ENCODE measurements at places on chromosomes 7 and 10.

GRCh38 chr10:71358277-71358676 is 38.4 kb upstream of the CDH23 start:
- DNase-seq = no peak

- no peak for DNase-seq
These were observed 66.3 kb upstream of the CYTH3 start for GRCh38 chr7:6338551-6339274.

DNA sequence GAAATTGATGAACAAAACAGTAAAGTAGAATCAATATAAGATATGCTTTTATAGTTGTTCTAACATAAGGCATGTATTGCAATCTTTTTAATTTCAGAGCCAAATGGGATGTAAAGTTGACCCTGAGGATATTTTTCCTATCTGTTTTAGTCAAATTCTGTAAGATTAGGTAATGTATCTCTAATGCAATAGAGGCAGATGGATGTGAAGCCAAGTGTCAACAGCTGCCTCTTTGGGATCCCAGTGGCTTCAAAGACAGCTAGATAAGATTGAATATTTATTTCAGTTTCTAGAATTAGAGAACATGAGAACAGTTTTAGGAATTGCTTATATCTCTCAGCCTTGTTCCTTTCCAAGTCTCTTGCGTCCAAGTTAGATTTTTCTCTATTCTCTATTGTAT is 208.3 kb downstream of the DNAJB9 start:
- DNase-seq = no peak

- DNase-seq = no peak
These were observed 1055.1 kb downstream of the KCNMA1 start for GRCh38 chr10:76582531-76582930.

DNA sequence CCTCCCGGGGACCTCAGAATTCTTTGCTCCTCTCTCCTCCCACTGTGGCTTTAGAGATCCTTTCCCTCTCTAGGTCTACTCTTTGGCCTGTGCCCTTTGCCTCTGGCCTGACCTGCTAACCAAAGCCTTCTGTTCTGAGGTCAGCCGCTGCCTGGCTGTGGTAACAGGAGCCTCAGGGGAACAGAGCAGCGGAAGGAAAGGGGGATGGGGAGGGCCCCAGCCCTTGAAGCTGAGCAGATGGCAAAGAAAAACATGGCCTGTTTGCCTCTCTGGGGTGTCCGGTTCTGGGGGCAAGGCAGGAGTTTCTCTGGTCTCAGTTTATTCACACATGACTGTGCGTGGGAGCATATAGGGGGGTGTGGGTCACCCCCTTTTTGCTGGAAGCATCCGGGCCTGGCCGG is 28.2 kb downstream of the COL26A1 start:
- peak; percentile 77 for DNase-seq

DNA sequence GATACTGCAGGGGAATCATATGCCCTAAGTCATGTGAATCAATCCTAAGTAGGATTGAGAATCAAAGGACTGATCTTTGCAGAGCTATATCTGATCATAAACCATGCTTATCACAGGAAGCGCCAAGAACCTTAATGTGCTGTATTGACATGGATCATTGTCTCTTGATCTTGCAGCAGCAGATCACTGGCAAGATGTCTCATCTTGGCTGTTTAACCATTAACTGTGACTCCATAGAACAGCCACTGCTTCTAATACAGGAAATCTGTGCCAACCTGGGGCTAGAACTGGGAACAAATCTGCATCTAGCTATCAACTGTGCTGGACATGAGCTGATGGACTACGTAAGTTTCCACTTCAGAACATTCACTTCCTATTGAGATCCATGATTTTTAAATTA is 21.6 kb downstream of the ENO4 start:
- DNase-seq = no peak

DNA sequence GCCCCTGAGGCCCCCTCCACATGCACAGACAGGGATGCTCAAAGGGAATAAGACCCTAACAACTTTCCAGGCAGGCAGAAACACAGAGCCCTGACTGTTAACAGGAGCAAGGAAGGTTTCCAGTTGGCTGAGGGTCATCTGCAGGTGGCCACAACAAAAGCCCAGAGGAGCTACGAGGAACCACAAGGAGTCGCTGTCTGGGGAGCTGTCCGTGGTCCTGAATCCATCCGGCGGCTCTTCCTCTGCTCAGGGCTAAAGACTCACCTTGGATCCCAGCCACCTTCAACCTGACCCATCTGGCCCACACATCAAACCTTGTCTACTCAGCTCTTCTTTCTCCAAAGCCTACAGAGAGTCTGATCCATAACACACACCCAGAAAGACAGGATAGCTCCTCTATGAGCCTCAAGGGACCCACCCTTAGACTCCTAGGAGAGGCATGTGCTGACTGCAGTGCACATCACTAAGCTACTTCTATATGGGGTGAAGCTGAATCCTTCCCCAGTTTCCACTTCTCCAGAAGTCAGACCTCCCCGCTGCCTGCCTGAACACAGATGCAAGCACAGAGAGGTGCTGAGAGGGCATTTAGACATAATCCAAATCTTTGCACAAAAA is 104.0 kb downstream of the SLIT1 start:
- peak; percentile 58 for DNase-seq

- no peak for DNase-seq
These were observed 67.8 kb upstream of the CSTF2T start for GRCh38 chr10:51767103-51767763.

GRCh38 chr10:28880683-28880950 is 203.3 kb downstream of the BAMBI start:
- no peak for DNase-seq

DNA sequence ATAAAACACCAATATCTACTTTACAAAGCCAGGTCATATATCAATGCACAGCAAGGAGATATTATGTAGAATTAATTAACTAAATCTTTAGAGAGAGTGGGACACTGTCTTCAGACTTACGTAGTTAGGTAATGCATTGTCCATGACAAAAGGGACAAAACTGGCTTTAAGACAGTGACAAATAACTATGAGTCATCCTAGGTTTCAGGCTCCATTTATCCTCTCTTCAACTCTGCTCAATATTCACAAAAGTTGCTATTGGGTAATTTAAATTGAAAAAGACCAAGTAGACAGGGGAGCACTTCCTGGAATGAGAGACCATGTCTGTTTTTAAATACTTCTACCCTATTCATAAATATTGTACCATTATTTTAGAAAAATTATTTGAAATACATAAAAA is 464.5 kb downstream of the ARL4A start:
- no peak for DNase-seq

DNA sequence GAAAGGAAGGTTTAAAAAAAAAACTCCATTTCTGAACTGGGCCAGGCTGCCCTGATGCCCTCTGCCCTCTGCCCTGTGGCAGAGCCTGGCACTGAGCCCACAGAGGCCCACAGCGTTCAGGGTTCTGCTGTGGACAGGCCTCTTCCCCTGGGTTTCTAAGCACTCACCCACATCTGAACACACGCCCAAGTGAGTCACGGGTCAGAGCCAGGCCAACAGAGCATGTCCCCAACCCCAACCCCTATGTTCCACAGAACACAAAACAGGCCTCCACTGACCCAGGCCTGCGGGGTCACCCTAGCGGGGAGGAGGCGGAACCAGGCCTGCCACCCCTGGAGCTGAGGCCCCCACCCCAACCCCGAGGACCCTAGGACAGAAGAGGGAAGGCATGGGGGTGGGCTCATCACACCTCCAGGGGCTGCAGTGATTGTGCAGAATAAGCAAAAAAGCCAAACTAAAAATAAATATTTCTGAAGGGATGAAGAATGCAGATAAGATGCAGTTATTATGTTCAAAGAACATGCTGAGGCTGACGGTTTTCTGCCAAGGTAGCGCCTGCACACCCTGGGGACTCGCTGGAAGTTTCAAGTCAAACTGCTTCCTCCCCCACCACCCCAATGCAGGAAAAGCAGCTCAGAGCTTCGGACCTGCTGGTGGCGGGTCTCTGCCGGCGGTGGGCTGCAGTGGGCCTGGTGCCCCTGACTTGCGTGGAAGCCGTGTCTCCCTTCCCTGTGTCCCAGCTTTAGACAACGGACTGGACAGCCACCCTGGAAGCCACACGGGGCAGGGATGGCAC is 5.4 kb downstream of the WDR86 start:
- DNase-seq = no peak

DNA sequence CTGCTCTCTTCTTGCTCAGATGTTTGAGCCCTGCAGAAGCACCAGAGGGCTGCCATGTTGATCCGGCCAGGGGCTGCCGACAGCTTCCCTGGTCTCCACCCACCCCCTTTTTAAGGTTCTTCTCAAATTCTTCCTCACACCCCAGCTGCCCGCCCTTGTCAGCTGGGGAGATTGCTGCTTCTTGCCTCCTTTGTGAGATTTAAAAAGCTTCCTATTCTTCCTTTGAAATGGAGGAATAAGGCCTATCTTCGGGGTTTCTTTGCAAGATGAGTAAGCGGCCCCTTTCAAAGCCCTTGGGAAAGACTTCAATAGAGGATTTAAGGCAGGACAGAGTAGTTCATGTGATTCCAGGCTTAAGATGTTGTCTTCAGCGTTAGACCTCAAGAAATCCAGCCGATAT is 211.9 kb upstream of the SHH start:
- no peak for DNase-seq

- no peak for DNase-seq
These were observed 314.2 kb upstream of the GNAI1 start for GRCh38 chr7:79820387-79820786.

- DNase-seq = no peak
These were observed 1.0 kb downstream of the URGCP start for GRCh38 chr7:43905209-43905946.

- DNase-seq = no peak
These were observed 182.6 kb downstream of the REEP3 start for GRCh38 chr10:63703740-63704345.

DNA sequence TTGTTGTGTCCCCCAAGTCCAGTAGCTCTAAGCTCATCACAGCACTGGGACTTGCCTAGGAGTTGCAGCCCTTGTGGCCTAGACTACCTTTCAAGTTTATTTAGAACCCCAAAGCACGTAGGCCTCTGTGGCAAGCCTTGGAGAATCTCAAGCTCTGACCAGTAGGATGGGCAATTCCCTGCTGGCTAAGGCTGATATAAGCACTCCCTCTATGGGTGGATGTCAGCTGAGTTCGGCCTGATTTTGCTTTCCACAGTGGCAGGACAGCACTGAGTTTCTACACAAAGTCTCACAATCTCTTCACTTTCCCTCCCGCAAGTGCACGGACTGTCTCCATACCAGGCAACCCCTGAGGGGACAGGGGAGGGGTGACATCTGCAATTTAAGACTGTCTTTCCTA is 886.4 kb upstream of the LRRN3 start:
- no peak for DNase-seq

- DNase-seq = no peak
These were observed 11.7 kb upstream of the CACNA2D1 start for GRCh38 chr7:82455295-82455694.

DNA sequence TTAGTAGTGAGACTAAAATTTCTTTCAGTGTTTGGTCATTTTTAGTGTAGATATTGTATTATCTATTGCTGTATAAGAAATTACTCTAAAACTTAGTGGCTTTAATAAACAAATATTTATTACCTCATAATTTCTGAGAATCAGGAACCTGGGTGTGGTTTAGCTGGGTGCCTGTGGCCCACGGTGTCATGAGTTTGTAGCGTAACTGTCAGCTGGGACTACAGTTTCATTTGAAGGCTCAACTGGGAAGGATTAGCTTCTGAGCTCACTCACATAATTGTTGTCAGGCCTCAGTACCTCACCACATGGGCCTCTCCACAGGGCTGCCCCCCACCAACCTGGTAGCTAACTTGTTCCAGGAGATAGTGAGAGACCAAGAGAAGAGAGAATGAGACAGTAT is 98.5 kb downstream of the SRI start:
- no peak for DNase-seq

GRCh38 chr10:34305189-34305588 is 509.9 kb downstream of the PARD3 start:
- DNase-seq = peak; percentile 2

GRCh38 chr10:113539789-113540188 is 13.1 kb upstream of the HABP2 start:
- DNase-seq = no peak

- DNase-seq = no peak
These were observed 260.7 kb downstream of the EXOC4 start for GRCh38 chr7:133513608-133514007.

DNA sequence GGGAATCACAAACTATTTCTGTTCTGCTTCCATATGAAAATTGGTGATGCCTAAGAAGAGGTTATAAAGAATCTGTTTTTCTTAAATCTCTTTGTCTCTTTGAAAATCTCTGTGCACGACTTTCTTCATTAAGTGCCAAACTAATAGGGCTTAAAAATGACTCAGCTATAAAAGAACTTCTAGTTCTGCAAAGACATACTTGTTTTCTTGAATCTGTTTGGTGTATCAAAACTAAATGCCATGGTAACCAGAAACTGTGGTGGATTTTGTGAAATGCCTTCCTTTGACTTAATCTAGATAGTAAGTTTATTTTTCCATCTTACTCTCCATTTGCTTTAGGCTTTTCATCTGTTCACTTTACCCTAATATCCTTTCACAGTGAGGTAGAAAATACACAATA is 417.8 kb downstream of the PARD3 start:
- DNase-seq = no peak

- DNase-seq = no peak
These were observed 79.0 kb downstream of the ABI1 start for GRCh38 chr10:26781797-26782196.

- no peak for DNase-seq
These were observed 1241.7 kb downstream of the REEP3 start for GRCh38 chr10:64762861-64763260.

DNA sequence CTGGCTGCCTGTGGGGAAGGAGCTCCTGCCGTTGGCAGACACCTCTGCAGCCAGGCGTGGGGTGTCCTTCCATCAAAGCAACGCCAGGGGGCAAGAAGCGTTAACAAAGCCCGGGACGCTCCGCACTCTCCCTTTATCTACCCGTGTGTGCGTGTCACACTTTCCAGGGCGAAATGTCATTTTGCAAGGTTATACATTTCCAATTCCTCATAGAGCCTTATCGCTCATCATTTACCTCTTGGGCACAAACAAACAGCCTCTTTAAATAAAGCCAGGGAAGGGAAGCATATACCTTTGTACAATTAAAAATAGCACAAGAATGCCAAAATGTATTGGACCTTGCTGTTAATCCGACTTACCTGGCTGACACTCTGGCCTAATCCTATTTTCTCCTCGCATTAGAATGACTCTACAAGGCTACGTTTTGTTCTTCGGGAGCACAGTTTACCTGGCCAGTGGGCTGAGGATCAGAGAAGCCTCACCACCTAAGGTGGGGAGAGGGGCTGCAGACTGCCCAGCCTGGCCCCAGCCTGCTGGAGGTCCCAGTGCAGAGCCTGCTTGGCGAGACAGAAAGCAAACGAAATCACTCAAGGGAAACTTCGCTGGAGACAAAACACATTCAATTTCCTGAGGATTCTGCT is 77.6 kb upstream of the EN2 start:
- peak; percentile 68 for DNase-seq

- DNase-seq = no peak
These were observed 442.7 kb upstream of the POM121L12 start for GRCh38 chr7:52592698-52593097.

GRCh38 chr10:98572594-98572993 is 125.9 kb upstream of the HPS1 start:
- no peak for DNase-seq
